ENCODE measurements at places on chromosomes 4 and X.

- DNase-seq: no peak
Observed at GRCh38 chr4:104429150-104429741, 65.4 kb downstream of the CXXC4 start.

- peak; percentile 13 for DNase-seq
Observed at GRCh38 chrX:18119856-18120255, 100.8 kb downstream of the BEND2 start.

GRCh38 chrX:36868592-36868991 is 139.6 kb upstream of the FAM47C start:
- DNase-seq: no peak

DNA sequence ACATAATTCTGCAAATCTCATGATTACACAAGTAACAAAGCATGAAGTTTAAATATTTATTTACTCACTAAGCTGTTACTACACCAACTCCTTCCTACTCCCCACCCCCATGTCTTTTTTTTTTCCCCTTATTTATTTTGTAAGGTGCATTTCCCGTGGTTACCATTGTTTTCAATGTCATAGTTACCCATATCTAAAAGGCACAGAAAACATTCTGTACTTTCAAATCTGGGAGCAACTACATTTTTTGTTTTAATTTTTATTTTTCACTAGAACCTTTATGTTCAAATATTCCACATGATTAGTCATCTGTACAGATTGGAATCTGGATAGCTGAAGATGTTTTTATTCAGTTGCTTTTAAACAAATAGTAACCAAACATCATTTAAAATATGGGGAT is 62.8 kb downstream of the PPP3CA start:
- DNase-seq: no peak

GRCh38 chr4:52862639-52863161 is 583 bp downstream of the RASL11B start:
- DNase-seq: no peak

DNA sequence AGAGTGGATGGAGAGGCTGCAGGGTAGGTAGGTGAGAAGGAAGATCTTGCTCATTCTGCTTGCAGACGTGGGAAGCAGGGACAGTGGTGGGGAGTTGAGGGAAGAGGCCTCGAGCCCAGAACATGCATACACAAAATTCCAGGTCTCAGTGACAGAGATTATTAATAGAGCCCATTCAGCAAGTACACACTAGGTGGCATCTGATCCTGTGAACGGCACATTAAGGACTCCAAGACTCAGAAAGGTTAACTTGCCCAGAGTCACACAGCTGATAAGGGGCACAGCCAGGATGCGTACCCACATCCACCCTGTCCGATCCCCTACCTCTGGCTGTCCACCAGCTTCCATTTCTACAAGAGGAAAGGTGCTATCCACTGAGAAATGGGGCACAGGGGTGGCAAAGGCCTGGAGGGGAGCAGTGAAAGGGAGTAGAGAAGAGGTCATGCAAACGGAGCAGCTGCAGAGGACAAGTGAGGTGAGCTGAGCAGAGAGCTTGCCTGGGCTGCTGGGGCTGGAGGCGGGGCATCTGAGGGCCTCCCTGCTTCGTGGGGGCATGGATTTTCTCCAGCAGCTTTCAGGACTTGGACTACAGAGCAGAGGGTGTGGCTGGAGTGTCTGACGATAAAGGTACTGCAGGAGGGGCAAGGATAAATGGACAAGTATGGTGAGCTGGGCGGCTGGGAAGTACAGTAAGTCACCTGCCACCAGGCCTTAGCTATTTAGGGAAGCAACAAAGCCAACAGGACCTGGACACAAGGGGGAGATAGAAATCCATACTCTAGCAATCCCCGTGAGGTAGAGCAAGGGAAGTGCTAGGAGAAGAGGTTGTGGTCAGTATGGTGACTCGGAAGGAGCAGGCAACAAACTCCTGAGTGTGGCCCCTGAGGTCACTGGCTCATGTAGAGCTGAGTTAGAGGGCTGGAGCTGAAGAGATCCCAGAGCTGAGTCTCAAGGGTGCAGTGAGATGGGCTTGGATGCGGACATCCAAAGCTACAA is 11.2 kb downstream of the IDS start:
- no peak for DNase-seq

DNA sequence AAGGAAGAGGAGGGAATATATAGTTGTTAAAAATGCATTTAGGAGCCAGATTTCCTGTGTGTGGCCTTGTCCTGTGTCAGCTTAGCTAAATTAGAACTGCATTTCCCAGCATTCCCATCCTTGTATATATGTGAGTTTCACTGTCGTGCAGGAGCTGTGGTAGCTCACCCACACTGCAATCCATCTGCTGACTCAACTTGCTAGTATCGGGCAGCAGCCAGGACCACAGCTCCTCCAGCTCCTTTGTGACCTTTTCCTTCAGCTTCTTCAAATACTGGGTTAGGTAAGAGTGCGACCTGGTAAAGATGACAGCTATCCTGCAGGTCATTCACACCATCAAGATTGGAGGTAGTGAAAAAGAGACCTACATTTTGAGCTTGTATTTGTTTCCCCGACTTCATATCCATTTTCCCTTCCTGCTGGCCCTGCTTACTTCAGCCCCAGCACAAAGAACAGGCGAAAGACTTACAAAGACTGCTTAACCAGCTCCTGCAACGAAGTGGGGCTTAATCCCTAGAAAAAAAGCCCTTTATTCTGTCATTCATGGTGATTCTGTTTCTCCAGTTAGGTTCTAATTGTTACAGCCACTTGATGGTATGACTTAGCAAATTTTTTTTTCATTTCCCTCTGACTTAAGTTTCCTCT is 11.4 kb downstream of the ASIC5 start:
- no peak for DNase-seq

DNA sequence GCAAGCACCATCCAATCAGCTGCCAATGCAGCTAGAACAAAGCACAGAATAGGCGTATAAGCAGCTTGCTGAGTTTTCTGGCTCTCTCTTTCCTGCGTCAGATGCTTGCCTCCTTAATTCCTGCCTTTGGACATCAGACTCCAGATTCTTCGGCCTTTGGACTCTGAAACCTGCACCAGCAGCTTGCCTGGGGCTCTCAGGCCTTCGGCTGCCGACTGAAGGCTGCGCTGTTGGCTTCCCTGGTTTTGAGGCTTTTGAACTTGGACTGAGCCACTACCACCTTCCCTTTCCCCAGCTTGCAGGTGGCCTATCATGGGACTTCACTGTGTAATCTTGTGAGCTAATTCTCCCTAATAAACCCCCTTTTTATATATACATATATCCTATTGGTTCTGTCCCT is 6.1 kb downstream of the TMEM192 start:
- no peak for DNase-seq

Measured in SW480 (cell line).